ENCODE measurements at places on chromosomes 6 and 20. TPM values are rescaled to one million over a fixed set of nuclear protein-coding genes. Genes with fewer than 3 reads are reported as not detected.

FNDC1 gene
- 0.04 TPM for total RNA-seq

GRCh38 chr6:22300273-22300998 is 3.6 kb upstream of the PRL start:
- no peak for DNase-seq

- no peak for DNase-seq
These were observed 117.2 kb upstream of the BACH2 start for GRCh38 chr6:90413867-90414266.

DNA sequence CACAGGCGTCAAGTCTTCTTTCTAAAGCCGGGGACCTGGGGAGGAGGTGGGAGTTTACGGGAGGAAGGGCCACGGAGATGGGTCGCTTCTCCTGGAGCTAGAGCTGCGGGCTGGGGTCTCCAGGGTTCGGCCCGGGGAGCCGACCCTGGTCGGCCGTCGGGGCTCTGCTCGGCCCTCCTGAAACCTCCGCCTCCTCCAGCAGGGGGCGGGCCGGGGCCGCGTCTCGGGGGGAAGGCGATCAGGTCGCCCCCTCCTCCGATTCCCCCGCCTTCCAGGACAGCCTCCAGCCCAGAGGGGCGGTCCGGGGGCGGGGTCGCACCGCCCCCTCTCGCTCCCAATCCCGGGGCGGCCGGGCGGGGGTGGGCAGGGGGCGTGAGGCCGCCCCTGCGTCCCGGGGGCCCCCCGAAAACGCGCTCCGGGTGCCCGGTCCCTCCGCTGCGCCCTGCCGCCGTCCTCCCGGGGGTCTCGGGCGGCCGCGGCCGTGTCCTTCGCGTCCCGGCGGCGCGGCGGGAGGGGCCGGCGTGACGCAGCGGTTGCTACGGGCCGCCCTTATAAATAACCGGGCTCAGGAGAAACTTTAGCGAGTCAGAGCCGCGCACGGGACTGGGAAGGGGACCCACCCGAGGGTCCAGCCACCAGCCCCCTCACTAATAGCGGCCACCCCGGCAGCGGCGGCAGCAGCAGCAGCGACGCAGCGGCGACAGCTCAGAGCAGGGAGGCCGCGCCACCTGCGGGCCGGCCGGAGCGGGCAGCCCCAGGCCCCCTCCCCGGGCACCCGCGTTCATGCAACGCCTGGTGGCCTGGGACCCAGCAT is at the start of gene CEBPB:
Gene CEBPB (plus strand): TSS at position 580 of the 814 bp plus-strand sequence. CDS start 204 bp downstream, at position 784.
- DNase-seq, result peak; percentile 85

GRCh38 chr20:48783533-48784272 is 44.1 kb downstream of the PREX1 start:
- DNase-seq, result peak; percentile 28

DNA sequence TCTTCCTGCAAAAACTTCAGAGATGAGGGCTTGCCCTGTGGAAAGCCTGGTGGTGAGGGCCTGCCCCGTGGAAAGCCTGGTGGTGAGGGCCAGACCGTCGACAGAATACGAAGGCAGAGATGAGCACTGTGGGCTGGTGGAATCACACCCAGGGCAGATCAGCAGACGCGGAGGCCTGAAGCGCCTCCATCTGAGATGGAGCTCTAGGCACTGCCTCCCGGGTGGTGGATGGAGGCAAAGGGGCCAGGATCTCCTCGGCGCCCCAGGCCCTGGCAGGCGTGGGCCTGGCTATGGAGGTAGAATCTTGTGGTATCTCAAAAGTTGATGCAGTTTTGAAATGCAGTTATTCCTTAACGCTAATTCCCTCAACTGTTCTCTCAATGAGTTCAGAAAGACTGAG is 104.8 kb downstream of the PSMB1 start:
- DNase-seq, result no peak
